ENCODE measurements at places on chromosomes 1 and 21.

GRCh38 chr1:168972887-168973286 is 133.6 kb upstream of the ATP1B1 start:
- no peak for DNase-seq

DNA sequence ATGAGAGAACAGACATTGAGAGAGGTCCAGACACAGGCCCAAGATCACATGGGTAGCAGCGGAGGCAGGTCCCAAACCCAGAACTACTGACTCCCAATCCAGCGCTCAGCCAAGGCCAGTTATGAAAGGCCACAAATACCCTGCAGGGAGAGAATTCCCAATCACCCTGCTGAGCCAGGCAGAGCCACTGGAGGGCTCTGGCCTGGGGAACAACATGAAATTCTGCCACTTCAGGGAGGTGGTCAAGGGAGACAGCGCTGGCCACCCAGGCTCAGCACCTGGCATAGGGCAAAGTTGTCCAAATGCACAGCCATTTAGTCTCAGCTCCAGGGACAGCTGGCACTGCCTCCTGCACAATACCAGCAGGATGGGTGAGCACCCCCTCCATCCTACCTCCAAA is 27.5 kb downstream of the SLC9A1 start:
- no peak for DNase-seq

DNA sequence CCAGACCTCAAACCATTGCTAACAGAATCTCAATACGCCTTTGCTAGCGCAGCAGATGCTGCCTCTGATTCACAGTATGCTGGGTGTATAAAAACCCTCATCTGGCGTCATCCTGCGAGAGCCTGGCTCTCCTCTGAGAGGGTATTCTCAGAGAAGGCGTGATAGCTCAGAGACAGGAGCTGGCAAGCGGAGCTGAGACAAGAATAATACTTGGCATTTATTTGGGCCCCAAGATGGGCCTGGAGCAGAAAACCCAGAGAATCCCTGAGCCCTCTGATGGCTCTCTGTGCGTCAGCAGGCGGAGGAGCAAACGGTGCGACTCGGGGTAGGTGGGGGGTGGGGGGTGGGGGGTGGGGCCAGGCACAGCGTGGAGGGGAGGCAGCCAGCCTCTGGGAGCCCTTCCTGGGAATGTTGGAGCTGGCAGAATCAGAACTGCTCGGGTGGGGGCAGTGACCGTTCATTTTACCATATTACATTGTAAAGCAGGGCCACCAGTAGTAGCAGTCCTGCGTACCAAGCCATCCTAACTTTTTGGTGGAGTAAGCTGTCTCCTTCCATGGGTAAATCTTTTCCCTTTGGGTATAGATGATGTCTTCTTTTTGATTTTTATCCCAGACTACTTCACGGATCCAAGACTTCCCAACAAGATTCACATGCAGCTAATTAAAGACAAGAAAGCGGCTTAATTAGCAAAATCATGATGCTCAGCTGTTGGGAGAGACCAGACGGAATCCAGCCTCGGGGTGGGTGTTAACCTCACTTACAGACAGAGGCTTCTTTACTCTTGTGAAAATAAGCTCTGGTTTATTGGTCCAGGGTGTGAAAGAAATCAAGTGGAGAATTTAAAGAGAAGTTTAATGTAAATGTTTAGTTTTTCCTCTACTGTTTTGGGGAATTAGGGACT is 7.1 kb downstream of the RIIAD1 start:
- no peak for DNase-seq

DNA sequence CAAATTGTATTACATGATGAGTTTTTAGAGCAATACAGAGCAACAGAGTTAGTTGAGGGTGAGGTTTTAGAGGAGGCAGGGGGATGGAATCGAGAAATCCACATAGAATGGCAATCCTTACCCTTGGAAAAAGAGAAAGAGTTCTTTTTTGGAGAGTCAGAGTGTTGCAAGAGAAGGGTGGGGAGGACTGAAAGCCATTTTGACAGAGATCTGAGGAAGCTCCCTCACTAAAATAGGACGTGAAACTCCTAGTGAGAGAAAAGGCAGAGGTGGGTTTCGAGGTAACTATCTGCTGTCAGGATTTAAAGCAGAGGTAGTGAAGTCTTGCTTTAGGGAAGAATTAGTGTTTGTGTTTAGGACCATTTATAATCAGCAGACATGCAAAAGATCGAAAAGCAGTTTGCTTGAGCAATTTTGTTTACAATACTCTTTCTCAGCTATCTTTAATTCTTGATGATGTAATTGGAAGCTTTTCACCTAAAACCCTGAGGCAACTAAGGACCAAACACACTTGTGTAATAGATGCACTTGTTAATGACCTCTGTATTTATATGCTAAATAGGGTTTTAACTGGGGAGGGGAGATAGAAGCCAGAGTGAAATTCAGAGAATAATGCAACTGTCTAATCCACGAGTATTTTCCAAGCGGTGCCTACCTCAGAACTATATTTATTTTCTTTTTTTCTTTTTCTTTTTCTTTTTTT is 20.0 kb downstream of the ADAMTS5 start:
- DNase-seq = no peak

- no peak for DNase-seq
Observed at GRCh38 chr1:236795757-236796667, 920 bp downstream of the MTR start.

GRCh38 chr1:43450251-43450941 is 3.3 kb downstream of the HYI start:
- DNase-seq = peak; percentile 42

DNA sequence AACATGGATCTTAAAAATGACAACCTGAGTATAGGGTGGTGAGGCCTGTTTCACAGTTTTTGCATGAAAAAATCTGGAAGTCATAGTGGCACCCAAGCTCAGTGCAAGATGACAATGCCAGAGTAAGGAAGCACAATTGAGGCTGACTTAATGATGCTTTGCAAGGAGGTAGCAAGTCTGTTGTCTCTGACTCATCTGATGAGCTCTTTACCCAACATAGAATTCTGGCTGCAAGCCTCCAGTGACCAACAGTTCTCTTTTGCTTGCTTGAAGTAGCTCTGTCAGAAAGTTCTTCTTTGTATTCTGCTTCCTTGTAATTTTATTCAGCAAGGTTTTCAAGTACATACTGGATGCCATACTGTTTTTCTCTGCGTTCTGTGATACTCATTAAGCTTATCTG is 117.1 kb downstream of the FOXD2 start:
- no peak for DNase-seq

- DNase-seq = no peak
Observed at GRCh38 chr21:43778469-43779335, 2.6 kb upstream of the CSTB start.

- DNase-seq = peak; percentile 76
Observed at GRCh38 chr1:7942214-7942921, 1.7 kb upstream of the TNFRSF9 start.

DNA sequence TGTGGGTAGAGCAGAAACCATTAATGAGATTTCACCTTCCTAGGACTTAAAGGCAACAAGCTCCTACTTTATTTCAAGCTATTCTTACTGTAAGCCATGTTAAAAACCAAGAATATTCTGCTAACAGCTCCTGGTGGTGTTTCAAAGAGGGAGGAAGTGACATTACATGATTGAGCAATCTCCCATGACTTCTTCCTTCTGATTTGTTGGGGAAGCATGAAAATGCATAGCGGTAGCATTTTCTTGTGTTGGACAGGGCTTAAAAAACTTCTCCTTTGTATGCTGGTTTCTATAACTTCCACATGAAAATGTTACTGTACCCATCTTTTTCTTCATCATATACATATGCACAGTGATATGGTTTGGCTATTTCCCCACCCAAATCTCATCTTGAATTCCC is 297.0 kb upstream of the SNX7 start:
- no peak for DNase-seq

- no peak for DNase-seq
Observed at GRCh38 chr1:26582836-26583460, 53.4 kb downstream of the RPS6KA1 start.

GRCh38 chr1:83508485-83509151 is 490.3 kb downstream of the TTLL7 start:
- DNase-seq = no peak

DNA sequence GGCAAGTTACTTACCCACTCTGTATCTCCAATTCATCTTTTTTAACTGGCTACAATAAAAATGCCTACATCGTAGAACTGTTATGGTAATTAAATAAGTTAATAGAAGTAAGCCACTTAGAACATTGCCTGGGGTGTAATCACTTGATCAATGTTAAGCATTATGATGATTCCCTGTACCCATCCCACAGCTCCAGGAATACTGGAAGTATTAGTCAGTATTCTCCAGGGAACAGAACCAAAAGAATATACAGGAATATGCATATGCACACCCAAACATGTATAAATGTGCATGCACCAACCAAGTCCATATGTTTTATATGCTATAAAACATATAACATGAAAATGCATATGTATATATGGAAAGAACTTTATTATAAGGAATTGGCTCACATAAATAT is 107.3 kb downstream of the UBE2U start:
- DNase-seq = no peak

GRCh38 chr1:95233319-95233736 is 682 bp upstream of the RWDD3 start:
- DNase-seq = no peak

DNA sequence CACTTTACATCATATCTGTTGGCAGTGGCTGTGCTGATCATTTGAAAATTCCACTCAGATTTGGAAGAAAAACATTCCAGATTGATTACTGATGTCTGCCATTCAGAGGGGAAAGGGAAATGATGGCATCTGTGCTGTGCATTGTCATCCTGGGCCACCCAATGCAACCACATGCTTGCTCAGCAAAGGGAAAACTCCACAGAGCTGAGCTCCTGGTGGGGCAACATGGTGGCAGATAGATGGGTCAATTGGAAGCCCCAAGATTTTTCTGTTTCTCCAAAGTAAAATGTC is 11.8 kb downstream of the OXCT2 start:
- DNase-seq = no peak

Measured in right forelimb (tissue), 1 donor.